ENCODE measurements at places on chromosomes 13 and 19.
A peak's percentile ranks its signal among the peaks of the same experiment; 100 is the strongest.

GRCh38 chr19:37987356-37988332 is 80.6 kb downstream of the SIPA1L3 start:
- no peak for DNase-seq

GRCh38 chr19:43748205-43748594 is 6.6 kb downstream of the SMG9 start:
- no peak for DNase-seq

- no peak for DNase-seq
These were observed 1.5 kb upstream of the TMEM145 start for GRCh38 chr19:42311657-42312056.

DNA sequence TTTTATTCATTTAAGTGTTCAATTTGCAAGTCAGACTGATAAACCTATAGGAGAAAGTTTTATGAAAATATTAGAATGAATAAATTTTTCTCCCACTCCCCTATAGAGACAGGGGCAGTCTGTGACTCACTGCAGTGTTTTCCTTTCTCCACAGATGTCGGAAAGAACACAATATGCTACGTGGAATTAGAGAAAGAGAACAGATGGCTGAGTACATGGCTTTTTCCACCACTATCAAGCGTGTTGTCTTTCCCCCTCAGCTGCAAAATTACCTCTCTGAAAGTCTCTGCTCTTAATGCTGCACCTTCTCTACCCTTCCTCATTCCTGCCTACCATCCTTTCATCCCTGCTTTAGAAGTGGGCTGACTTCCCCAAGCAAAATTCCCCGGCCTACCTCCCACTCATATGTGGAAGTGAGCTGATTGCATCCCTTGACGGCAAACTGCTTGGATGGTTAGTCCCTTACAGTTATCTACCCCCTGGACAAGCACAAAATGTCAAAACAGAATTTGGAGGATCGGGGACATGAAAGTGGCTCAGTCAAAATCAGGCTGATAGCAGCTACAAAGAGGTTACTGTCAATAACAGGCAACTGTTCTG is 30.0 kb downstream of the FLT1 start:
- DNase-seq = no peak

DNA sequence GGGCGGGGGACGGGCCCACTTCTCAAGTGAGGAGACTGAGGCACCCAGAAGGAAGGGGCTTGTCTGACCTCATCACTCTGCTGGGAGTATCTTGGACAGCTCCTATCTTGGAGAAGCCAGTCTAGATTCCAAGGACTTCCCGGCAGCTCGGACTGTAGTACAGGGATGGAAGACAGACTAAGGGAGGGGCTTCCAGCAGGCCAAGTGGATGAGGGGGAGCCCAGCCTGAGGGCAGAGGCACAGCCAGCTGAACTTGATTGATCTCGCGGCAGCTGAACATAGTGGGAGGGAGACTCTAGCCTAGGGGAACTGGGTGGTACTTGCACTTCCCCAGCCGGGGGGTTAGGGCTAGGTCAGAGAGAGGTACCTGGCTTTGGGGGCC is 711 bp downstream of the CILP2 start:
- DNase-seq = no peak

DNA sequence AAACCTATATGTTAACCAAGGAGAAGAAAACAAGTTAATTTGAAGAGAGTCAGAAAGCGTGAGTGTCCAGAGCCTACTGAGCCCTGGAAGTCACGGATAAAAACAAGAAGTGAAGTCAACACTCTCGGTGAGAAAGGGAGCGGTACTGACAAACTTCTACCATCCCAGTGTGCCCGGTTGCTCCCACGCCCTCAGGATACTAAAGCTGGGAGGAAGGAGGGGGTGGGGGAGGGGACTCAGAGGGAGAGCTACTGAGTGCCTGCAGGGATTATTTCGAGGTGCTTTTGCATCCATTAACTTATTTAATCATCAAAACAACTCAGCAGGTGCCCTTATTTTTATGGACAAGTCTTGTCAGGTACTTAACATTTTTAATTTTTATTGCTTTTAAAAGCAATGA is 166.2 kb downstream of the ZIC5 start:
- no peak for DNase-seq

- no peak for DNase-seq
These were observed 5.5 kb upstream of the NAPA start for GRCh38 chr19:47520343-47520806.

DNA sequence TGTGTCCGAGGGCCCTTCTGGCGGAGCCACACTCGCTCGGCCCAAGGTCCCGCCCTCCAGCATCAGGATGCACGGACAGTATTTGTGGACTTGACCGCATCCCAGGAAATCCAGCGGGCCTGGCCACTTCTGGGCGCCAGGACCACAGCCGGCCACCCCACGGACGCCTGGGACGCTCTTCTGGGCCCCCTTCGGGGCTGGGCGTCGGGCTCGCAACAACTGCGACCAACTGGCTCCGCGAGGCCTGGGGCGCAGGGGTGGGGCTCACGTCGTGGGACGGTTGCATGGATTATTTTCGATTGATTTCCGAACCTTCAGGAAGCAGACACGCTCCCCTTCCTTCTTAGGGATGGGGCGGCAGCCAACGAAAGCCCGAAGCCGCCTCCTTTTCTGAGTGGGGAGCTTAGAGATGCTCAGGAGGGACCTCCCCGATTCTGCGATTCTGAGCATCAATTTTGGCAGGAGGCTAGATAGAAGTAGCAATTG is 521 bp upstream of the NUP58 start:
- no peak for DNase-seq

GRCh38 chr13:50227361-50227760 is 212.1 kb downstream of the KCNRG start:
- no peak for DNase-seq

GRCh38 chr13:99448546-99448945 is 52.7 kb upstream of the TM9SF2 start:
- DNase-seq = no peak

DNA sequence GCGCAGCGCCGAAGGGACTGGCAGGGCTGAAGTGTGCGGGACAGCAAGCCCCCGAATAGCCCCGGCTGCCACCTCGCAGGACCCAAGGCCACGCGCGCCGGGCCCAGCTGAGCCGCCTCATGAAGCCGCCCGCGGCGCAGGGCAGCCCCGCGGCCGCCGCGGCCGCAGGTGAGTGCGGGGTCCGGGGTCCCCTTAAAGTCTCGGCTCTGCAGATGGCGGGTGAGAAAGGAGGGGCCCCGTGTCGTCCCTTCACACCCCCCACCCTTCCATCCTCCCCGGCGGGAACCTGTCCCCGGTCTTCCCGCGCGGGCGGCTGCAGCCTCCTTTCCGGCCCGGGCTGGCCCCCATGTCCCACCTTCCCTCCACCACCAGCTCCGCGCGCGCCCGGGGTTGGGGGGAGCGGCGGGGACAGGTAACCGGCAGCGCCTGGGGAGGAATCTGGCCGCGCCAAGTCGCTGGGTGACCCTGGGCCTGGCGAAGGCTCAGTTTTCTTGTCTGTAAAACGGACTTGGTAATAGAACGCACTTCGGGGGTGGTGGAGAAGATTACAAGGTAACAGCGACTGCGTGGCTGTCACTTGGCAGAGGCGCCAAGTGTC is 338 bp downstream of the RGCC start:
- DNase-seq = no peak

DNA sequence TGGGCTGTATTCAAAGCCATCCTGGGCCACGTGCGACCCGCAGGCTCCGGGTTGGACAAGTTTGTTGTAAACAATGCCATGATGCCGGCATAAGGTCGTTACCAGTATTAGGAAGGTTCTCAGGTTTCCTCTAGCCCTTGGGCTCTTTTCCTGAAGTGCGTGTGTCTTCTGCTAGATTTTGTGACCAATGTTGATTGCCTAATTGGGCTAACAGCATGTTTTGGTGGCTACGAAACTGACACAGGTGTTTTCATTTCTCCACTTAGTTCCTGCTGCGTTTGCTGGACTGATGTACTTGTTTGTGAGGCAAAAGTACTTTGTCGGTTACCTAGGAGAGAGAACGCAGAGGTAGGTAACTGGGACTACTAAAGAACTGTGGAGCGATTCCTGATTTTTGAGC is 20.3 kb downstream of the ALOX5AP start:
- no peak for DNase-seq

DNA sequence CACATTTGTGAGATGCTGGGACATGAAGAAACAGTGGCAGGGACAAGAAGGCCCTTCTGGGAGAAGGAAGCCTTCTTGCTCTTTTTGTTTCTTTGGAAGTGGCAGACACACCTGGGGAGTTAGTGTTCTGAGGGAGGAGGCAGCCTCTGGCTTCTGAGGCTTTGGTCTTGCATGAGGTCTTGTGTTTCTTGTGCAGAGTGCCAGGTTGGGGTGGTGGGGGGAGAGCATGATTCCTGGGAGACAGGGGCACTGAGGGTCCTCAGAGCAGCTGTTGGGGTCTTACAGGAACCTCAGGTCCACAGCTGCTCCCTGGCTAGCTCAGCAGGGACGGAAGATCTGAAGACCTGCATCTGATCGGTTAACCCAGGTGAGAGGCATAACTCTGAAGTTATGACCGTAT is 167.5 kb upstream of the ZNF536 start:
- DNase-seq = no peak

- DNase-seq = peak; percentile 53
These were observed 9.8 kb upstream of the GNA15 start for GRCh38 chr19:3125900-3126524.

GRCh38 chr19:13796301-13797057 is 1.2 kb downstream of the ZSWIM4 start:
- peak; percentile 88 for DNase-seq

DNA sequence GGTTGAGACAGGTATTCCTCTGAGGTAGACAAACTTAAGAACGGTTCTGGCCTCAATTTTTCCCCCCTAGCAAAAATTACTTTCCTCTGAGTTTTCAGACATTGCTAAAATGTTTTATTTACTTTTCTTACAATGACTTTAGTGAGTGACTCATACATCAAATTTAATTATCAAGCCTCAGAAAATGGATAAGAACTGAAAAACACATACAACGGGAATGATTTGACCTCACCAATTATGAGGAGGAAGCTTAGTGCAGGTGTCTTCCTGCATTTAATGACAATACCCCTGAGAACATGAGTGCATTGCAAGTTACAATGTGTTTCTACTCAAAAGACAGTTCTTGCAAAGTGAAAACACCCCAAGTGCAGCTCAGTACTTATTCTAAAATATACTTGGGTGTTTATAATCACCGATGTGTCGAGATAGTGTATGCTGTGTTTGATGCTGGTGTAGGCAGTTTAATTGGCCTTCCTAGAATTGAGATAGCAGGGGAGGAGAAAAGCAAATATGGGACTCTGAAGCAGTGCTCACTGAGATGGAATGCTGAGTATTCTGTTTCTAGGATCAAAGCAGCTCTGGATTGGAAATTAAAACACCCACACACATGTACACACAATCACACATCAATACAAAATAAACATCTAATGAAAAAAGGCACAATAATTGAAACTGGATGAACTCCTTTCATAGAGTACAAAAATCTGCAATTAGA is 189.5 kb upstream of the SLC10A2 start:
- DNase-seq = no peak

DNA sequence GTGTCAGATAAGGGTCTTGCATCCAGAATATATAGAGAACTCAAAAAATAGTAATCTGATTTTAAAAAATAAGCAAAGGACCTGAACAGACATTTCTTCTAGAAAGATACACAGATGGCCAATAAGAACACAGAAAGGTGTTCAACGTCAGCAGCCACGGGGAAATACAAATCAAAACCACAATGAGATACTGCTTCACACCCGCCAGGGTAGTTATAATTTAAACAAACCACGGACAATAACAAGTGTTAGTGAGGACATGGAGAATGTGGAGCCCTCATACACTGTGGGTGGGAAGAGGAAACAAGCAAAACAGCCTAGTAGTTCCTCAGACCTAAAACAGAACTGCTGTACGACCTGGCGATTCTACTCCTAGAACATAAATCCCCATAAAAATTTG is 26.7 kb upstream of the NAPA start:
- no peak for DNase-seq

DNA sequence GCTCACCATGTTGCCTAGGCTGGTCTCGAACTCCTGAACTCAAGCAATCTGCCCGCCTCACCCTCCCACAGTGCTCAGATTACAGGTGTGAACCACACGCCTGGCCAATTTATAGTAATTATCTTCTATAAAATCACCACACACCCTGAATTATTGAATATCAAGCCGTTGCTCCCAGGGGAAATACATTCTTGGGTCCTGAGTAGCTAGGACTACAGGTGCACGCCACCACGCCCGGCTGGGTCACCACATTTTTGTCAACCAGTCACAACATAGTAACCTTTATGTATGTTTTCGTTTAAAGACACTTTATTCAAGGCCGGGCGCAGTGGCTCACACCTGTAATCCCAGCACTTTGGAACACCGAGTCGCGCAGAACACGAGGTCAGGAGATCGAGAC is 8.3 kb downstream of the CBLC start:
- no peak for DNase-seq

GRCh38 chr13:25335856-25336255 is 34.4 kb downstream of the NUP58 start:
- DNase-seq = no peak

DNA sequence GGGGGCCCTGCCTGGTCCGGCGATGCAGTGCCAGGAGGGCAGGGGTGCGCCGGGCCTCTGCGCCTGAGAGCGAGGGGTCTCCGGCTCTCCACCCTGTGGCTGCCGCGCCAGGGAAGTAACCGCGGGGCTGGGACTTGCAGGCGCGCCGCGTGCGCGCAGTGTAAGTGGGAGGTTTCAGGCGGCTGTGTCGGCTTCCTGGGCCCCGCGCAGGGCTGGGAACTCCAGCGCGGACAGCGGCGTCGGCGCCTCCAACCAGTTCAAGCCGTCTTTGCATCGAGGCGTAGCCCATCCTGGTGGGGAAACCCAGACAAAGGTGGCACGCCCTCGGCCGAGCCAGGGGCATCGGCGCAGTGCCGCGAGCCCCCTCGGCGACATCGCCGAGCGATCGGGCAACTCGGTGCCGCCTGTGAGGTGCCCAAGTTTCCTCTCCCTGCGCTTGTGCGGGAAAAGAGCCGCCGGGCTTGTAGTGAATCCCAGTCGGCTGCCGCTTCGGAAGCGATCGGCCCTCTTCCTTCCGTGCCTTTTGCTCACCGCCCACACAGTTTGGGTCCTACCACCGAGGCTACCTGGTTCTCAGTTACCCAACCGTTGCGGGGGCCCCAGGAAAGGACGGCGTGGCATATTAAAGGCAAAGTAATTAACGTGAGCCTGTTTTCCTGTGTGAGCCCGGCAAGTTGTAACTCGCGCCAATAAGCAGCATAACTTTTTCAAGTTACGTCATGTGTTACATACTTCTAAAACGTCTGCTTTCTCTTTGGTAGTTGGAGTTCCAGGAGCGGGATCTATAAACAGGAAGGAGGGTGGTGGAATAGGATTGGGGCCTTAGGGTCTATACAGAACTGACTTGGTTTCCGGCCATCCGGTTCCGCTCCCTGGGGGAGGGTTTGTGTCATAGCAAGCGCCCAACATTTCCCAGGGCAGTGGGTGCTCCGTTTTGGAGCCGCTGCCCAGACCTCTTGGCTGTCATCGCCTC is 1.2 kb downstream of the LRCH1 start:
- peak; percentile 63 for DNase-seq

GRCh38 chr13:111139873-111140561 is 24.9 kb downstream of the ARHGEF7 start:
- no peak for DNase-seq

Measured in HTR-8/SVneo (cell line).